Stimulated activated CD8-positive, alpha-beta memory T cell treated with anti-CD3 and anti-CD28 coated beads, Interleukin-4, amount 100 ng/mL, for 1 hour (primary cell): ENCODE measurements at places on chromosomes 2 and 18.

DNA sequence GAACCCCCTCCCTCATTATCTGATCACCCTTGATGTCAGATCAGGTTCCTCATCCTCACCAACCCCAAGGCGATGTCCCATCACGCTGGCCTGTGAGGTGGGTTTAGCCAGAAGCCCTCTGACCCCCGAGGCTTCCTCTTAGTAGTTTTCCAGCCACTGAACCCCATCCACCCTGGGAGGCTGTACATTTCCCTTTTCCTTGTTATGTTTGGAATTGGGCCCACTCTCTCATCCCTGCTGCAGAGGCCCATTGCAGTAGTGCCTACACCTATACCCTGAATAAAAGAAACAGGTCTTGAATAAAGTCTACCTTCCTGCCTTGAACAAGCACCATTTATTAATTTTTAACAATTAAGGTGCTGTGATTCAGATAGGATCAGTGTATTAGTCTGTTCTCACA lies 80.1 kb downstream of the NCAPH start:
- no peak for DNase-seq

DNA sequence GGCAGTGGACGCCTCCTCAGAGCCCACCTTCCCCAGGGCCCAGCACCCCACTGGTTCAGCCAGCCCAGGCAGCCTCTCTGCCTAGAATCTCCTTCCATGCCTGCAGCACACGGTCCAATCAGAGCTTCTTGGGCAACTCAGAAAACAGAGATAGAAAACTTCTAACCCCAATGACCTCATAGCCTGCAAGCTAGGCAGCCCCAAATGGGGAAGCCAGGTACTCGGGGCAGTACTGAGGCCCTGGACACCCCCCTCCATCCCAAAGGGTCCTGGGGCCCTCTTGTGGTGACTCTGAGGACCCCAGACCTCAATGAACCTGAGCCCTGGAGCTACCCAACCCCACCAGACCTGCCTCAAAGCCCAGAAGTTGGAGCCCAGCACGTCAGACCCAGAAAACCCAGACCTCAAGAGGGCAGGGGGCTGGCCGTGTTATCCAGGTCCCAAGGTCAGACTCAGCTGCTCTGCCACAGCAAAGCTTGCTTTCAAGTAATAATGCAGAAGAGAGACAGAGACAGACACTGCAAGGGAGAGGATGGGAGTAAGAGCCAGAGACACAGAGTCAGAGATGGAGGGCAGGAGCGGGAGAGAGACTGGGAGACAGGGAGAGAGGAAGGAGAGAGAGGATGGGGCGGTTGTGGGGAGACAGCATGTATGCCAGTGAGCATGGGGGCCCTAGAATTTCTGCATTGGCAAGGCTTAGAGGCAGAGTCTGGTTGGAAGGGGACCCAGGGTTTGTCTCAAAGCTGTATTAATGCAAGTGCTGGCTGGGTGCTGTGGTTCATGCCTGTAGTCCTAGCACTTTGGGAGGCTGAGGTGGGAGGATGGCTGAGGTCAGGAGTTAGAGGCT lies 28.2 kb downstream of the SERTAD2 start:
- DNase-seq: no peak

GRCh38 chr18:51053814-51054213 lies 23.8 kb downstream of the SMAD4 start:
- no peak for DNase-seq

- no peak for DNase-seq
Measured at GRCh38 chr18:58527952-58528287, 101.0 kb downstream of the ALPK2 start.

DNA sequence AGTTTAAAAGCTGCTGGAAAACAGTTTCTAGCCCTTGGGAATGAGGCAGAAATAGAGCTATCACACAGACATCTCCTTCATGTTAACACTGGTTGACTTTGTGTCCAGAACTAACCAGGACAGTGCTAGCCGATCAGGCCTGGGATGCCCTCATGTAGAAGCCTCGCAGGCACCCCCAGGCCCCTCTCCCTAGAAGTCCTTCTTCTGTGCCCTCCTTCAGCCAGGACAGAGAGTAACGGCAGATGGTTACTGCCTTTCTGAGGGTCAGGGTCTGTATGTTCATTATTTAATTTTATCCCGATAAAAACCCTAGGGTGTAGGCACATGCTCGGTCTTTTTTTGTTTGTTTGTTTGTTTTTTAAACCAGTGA lies 10.7 kb upstream of the RPL31 start:
- no peak for DNase-seq
